Mucosa of gallbladder (tissue), 1 donor: ENCODE measurements at places on chromosomes 11 and 22.

DNA sequence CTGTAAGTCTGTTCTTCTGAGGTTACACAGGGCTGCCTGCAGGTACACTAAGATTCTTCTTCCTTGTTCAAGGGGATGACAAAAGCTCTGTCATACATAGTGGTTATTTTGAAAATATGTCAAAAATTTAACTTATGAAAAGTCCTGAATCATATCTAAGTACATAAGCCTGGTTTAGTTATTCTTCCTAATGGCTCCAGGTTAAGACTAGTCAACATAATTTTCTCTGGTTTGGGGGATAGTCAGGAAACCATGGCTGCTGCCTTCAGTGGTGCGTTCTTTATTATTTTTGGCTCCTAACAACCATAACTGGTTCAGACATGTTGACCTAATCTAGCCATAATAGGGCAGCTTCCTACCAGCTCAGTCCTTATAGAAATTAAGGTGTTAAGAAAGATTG, 257.4 kb upstream of the DDI1 start:
- no peak for DNase-seq

DNA sequence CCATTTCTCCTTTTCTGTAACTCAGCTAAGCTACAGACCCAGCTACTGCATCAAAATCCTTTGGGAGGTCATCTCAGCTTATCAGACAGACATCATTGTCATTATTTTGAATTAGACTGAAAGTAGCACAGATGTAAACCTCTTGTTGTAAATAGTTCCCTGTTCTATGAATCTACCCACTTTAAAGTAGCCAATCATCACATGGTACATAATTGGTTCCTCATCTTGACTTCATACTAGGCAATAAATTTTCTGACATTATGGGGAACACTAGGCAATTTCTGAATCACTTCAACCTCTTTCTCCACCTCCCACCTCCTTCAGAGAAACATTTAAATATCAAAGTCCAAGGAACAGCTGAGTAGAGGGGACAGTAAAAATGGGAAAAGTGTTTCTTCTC, 47.9 kb downstream of the MPPED2 start:
- DNase-seq, result no peak

- no peak for DNase-seq
Observed at GRCh38 chr22:42763965-42764480, 43.4 kb upstream of the A4GALT start.

GRCh38 chr11:65293909-65294381, 20.7 kb upstream of the CDC42EP2 start:
- peak; percentile 50 for DNase-seq

DNA sequence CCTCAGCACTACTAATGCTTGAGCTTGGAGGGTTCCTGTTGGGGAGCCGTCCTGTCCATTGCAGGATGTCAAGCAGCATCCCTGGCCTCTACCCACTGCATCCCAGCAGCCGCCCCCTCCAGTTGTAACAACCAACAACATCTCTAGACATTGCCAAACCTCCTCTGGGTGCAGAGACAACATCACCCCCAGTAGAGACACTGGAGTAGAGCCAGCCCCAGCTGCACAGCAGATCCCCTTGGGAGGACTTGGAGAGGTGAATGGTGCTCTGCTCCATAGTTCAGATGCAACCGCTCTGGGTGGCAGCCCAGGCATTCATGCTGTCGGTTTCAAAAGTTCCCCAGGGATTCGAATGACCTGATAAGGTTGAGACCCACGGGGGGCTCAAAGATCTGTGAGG, 259.0 kb downstream of the MN1 start:
- no peak for DNase-seq

DNA sequence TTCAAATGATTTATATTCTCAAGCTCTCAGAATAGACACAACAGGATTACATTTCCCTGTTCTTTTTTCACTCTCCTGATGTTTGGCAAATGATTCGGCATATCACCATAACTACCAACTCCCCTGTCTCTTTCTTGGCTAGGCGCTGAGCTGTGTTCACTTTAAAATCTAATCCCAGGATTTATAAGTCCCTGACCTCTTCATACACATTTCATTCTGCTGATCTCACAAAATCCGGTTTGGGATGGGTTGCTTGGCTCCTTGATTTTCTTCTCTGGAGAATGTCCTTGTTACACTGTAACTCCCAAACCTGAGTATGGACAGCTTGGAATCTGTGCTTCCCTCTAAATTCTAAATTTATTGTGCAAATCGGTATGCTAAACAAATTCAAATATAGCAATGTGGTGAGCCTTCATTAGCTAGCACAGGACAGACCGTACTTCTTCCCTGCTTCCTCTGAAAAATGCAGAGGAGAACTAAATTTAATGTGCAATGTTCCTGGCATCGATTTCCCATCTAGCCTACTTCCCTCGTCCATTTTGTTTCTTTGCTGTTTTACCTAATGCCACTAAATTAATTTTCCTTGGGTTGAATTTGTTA, 858.5 kb upstream of the FAT3 start:
- no peak for DNase-seq

DNA sequence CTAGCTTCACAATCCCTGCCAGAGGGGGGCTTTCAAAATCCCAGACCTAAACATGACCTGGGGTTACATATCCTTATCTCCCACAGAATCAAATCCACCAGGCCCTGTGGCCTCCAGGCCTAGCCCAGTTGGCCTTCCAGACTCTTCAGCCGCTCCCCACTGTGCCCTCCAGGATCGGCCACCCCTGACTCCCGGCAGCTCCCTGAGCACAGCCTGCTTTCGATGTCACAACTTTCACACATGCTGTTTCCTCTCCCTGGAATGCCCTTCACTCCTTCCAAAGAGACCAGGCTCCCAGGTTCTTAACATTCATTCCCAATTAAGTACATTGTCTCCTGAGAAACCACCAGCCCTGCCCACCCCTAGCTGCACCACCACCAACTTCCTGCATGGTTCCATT, 62.7 kb downstream of the CSNK2A3 start:
- no peak for DNase-seq

GRCh38 chr11:35165423-35166368, 26.7 kb downstream of the CD44 start:
- peak; percentile 71 for DNase-seq

- DNase-seq, result no peak
Observed at GRCh38 chr11:1072116-1072820, 2.4 kb upstream of the MUC2 start.

- no peak for DNase-seq
Observed at GRCh38 chr11:24321229-24321628, 175.6 kb upstream of the LUZP2 start.

DNA sequence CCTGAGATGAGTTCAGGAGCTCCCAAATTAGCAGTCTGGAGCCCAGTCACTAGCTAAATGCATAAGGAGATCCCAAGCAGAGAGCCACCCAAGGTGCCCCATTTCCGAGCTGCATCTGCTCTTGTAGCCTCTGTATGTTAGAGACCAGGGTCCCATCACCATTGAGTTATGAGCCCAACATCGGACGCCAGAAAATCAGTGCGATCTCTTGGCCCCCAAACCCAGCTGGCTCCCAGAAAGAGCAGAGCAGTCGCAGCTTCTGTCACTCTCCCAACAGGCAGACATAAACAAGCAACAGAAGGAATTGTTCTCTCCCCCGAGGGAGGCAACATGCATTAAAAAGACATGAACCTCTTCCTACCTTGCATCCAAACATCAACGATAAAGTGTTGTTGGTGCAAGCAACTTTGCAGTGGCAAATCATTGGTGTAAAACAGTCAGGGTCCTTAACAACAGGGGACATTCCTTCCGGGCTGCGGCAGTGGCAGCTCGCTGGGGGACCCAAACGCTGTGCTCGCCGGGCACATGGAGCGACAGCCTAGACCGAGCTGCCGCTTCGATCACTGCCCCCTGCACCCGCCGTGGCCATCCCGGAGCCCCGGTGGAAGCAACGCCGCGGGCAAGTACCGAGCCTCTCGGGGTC, 907.1 kb downstream of the DLG2 start:
- no peak for DNase-seq

GRCh38 chr11:35983981-35984380, 40.1 kb downstream of the LDLRAD3 start:
- DNase-seq, result no peak

- no peak for DNase-seq
Observed at GRCh38 chr11:22640862-22641261, 15.2 kb upstream of the FANCF start.

DNA sequence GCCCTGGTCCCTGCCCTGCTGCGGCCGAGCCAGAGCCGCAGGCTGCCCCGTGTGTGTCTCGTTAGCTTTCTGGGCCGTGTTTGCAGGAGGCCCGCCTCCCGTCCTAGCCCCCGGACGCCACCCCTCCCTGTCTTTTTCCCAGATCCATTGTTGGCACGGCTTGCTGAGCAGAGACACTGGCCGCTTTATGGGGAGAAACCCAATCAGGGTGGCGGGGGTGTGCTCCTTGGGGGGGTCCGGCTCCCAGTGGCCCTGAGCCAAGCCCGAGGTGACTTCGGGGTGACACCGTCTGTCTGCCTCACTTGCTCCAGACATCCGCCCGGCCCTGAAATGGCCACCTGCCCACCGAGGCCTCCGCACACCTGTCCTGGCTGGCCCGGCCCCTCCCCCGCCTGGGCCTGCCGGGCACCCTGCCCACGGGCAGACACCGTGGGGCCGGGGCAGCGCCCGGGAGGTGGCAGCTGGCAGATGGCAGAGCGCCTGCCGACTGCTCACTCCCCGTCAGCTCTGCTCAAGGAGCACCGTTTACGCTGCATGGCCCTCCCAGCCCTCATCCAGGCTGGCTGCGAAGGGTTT, 43.1 kb upstream of the PPARA start:
- DNase-seq, result no peak

GRCh38 chr22:36856121-36856791, 4.5 kb upstream of the NCF4 start:
- DNase-seq, result peak; percentile 92

- DNase-seq, result no peak
Observed at GRCh38 chr11:9797300-9797699, 133.4 kb downstream of the SWAP70 start.

- DNase-seq, result peak; percentile 10
Observed at GRCh38 chr11:99069856-99070444, 49.2 kb downstream of the CNTN5 start.

GRCh38 chr11:133955081-133955891, 1.5 kb downstream of the IGSF9B start:
- peak; percentile 53 for DNase-seq

DNA sequence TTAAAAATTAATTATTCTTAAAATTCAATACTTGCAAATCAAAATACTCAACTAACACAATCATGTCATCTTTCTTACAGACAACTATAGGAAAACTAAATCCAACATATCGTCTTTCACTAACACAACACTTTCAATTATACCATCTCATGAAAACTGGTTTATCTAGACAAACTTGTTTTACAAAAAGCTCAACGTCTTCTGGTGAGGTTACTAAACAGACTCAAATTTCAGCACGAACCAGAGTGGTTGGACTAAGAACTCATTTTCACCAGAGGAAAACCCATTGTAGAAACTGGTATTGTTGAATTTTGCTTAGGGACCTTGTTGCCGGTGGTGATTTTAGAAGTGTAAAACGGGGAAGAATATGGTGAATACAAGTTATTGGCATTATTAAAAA, 52.2 kb downstream of the NUP98 start:
- DNase-seq, result no peak

- DNase-seq, result no peak
Observed at GRCh38 chr22:33099593-33099992, 41.4 kb upstream of the SYN3 start.

GRCh38 chr11:134278356-134278755, 2.2 kb downstream of the GLB1L3 start:
- no peak for DNase-seq

DNA sequence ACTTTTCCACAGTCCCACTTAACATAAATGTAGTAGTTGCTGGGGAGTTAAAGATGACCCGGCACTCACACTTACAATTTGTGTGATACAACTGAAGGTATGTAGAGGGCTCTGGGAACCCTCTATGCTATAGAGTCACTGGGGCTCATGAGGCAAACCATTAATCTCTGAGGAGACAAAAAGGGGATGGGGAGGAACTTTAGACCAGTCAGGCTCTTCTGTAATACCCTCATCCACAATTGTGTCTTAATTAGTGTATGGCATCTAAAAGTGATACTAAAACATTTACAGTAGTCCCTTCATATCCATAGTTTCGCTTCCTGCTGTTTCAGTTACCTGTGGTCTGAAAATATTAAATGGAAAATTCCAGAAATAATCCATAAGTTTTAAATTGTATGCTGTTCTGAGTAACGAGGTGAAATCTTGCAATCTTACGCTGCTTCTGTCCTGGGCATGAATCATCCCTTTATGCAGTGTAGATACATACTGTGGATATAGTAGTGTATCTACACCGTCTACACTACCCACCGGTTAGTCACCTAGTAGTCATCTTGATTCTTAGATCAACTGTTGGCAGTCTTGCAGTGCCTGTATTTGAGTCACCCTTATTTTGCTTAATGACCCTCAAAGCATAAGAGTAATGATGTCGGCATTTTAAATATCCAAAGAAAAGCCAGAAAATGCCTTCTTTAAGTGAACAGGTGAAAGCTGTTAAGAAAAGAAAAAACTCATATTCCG, 12.2 kb downstream of the CBL start:
- no peak for DNase-seq

DNA sequence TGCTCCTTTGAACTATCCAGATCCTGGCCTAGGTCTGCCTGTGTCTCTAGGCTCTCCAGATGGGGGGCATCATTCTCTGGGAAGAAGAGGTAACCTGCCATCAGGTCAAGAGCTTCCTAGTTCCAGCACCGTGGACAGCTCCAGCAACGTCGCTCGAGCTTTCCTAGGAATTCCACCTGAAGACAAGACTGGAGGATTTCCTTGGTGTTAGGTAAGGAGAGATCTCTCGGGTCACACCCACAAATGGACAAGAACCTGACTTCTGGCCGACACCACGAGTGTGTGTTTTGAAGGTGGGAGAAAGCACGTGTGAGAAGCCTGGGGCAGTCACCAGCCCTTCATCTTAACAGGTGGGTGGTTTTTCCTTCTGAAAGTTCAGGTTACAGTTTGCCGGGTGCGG, 1.2 kb downstream of the PRG3 start:
- peak; percentile 23 for DNase-seq

DNA sequence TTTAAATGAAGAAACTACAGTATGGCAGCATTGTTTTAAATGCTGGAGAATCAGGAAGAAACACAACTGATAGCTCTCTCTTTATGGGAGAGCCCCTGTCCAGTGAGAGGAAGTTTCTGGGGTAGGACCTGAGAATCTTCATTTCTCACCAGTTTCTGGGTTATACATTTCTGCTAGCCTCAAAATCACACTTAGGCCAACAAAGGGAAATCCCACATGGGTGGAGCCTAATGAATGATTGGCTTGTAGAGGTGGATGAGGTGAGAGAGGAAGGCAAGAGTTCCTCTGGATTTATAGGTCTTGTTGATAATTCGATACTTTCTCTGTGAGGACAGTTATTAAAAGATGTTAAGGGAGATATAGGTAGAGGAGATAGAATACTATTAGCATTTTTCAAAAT, 1397.3 kb upstream of the TENM4 start:
- no peak for DNase-seq

GRCh38 chr11:15967166-15967565, 389.2 kb downstream of the SOX6 start:
- DNase-seq, result peak; percentile 46

- DNase-seq, result no peak
Observed at GRCh38 chr11:17275400-17276235, 921 bp upstream of the NUCB2 start.

- DNase-seq, result no peak
Observed at GRCh38 chr22:26552466-26552865, 37.5 kb downstream of the TPST2 start.
